Left lung (tissue), 14 donors: ENCODE measurements at places on chromosomes 11 and 22.

GRCh38 chr11:116535120-116535519, 237.7 kb downstream of the BUD13 start:
- H3K4me1 ChIP-seq: no peaks in the 10 kb centered on the region
- H3K4me3 ChIP-seq: no peak overlapping the region
- H3K27ac ChIP-seq: no peak overlapping the region
- no peaks in the 10 kb centered on the region for H3K36me3 ChIP-seq
- DNase-seq: no peak

DNA sequence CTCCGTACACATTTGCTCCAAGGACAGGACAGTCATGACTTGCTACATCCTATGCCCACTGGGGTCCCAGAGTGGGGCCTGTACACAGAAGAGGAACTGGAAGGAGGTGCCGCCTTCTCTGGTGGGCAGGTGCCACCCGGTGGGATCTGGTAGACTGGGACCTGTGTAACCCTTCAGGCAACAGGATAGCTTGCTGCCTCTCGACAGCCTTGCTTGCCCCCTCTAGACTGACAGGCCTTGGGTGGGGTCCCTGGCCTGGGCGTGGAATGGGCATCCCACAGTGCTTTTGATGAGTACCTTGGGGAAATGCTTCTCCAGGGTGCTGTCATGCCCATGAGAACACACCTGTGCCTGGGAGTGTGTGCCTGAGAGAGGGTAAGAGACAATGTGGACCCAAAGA, 15.8 kb downstream of the SHANK3 start:
- H3K4me3 ChIP-seq: no peak overlapping the region
- no peaks in the 10 kb centered on the region for H3K36me3 ChIP-seq
- H3K27me3 ChIP-seq: no peaks in the 10 kb centered on the region
- H3K4me1 ChIP-seq: no peaks in the 10 kb centered on the region
- H3K27ac ChIP-seq: no peak overlapping the region

DNA sequence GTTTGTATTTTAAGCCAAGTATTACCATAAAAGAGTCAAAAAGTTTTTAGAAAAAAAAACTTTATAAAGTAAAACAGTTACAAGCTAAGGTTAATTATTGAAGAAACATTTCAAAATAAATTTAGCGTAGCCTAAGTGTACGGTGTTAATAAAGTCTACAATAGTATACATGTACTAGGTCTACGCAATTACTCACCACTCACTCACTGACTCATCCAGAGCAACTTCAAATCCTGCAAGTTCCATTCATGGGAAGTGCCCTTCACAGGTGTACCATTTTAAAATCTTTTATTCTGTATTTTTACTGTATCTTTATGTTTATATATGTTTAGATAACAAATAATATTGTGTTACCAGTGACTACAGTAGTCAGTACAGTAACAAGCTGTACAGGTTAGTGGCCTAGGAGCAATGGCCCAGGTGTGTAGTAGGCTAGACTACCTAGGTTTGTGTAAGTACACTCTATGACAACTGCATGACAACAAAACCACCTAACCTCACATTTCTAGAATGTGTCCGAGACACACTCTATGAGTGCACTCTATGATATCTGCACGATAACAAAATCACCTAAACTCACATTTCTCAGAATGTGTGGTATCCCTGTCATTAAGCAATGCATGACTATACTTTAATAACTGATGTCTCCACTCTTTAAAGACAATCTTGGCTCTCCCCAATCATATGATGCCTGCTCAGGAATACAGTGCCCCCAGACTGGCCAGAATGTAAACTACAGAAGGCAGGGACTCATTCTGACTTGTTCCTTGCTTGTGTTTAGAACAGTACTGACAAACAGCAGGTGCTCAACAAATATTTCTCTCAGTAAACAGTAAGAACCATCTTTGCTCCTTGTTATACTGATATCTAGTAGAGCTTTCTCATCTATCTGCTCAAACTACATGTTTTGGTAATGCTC, 21.2 kb downstream of the KMT5B start:
- no peak overlapping the region for H3K4me3 ChIP-seq
- no peaks in the 10 kb centered on the region for H3K36me3 ChIP-seq
- DNase-seq: no peak
- no peaks in the 10 kb centered on the region for H3K27me3 ChIP-seq
- peaks cover 20% of the 10 kb centered on the region for H3K4me1 ChIP-seq
- H3K27ac ChIP-seq: no peak overlapping the region

GRCh38 chr11:111417011-111417765, 38.1 kb upstream of the POU2AF1 start:
- H3K27ac ChIP-seq: no peak overlapping the region
- no peak for DNase-seq
- no peak overlapping the region for H3K4me3 ChIP-seq

GRCh38 chr11:69665669-69666068, 9.5 kb downstream of the LTO1 start:
- peaks cover 3% of the 10 kb centered on the region for H3K4me1 ChIP-seq
- peaks cover 63% of the 10 kb centered on the region for H3K36me3 ChIP-seq
- no peak for DNase-seq
- H3K27ac ChIP-seq: no peak overlapping the region
- no peak overlapping the region for H3K4me3 ChIP-seq

GRCh38 chr11:29507376-29507775, 509.5 kb downstream of the KCNA4 start:
- H3K27me3 ChIP-seq: no peaks in the 10 kb centered on the region
- no peak for DNase-seq
- no peak overlapping the region for H3K27ac ChIP-seq
- H3K4me3 ChIP-seq: no peak overlapping the region
- no peaks in the 10 kb centered on the region for H3K4me1 ChIP-seq

DNA sequence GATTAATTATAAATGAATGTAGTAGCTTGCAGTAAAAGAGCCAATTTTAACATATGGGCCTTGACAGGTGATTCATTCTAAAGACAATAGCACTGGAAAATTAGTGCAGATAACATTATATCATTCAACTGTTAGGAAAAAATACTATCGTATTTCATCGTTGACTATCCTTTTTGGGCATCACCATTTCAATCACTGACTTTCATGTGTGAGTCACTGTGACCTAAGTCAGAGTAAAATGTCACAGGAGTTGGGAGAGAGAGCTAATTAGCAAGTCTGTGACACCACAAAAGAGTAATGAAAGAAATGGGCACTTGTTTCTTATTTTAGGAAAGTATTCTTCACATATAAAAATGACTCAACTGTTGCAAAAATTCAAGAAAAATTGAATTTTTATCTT, 253.8 kb upstream of the CNTN5 start:
- no peaks in the 10 kb centered on the region for H3K36me3 ChIP-seq
- no peak overlapping the region for H3K27ac ChIP-seq
- DNase-seq: no peak
- no peaks in the 10 kb centered on the region for H3K4me1 ChIP-seq
- H3K4me3 ChIP-seq: no peak overlapping the region

- H3K4me1 ChIP-seq: no peaks in the 10 kb centered on the region
- H3K36me3 ChIP-seq: peaks cover 64% of the 10 kb centered on the region
- no peak overlapping the region for H3K4me3 ChIP-seq
- DNase-seq: no peak
Observed at GRCh38 chr11:128458321-128458720, 129.0 kb downstream of the ETS1 start.

DNA sequence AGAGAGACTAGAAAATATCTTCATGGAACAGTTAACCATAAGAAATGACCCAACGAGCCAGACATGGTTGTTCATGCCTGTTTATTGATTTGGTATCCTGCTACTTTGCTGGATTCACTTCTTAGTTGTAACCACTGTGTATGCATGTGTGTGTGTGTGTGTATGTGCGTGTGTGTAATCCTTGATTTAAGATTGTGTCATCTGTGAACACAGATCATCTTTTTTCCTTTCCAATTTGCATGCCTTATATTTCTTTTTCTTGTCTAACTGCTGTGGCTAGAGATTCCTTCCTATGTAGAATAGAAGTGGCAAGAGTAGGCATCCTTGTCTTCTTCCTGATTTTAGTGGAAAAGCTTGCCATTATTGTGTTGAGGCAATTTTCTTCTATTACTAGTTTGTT, 16.4 kb upstream of the CLTCL1 start:
- no peaks in the 10 kb centered on the region for H3K36me3 ChIP-seq
- DNase-seq: no peak

DNA sequence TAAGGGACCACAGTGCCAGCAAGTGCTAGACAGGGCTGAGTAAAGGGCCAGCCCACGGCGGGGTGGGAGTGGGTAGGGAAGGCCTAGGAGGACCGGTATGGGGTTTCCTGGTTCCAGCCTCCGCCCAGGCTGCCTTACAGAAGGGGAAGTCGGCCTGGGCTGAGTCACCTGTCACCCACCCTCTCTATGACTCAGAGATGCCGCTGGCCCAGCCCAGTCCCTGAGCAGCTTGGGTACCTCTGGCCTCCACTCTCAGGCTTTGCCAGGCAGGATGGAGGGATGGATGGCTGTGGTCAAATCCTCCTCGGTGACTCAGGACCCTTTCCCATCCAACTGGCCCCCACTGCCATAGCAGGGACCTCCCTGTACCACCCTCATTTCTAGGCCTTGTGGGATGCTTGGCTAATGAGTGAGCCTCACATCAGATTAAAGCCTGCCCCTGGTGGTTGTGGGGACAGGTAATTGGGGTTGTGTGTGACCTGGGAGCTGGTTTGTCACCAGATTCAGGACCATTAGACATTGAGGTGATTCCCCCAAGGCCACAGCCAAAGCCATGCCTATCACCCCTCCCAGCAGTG, 13.9 kb downstream of the SLC35E4 start:
- H3K4me1 ChIP-seq: peaks cover 3% of the 10 kb centered on the region
- H3K27me3 ChIP-seq: no peaks in the 10 kb centered on the region
- H3K27ac ChIP-seq: no peak overlapping the region
- DNase-seq: no peak

- H3K4me3 ChIP-seq: no peak overlapping the region
- no peak overlapping the region for H3K27ac ChIP-seq
- H3K36me3 ChIP-seq: no peaks in the 10 kb centered on the region
- H3K27me3 ChIP-seq: no peaks in the 10 kb centered on the region
- no peaks in the 10 kb centered on the region for H3K4me1 ChIP-seq
Observed at GRCh38 chr11:23278121-23278520, 417.8 kb upstream of the CCDC179 start.

DNA sequence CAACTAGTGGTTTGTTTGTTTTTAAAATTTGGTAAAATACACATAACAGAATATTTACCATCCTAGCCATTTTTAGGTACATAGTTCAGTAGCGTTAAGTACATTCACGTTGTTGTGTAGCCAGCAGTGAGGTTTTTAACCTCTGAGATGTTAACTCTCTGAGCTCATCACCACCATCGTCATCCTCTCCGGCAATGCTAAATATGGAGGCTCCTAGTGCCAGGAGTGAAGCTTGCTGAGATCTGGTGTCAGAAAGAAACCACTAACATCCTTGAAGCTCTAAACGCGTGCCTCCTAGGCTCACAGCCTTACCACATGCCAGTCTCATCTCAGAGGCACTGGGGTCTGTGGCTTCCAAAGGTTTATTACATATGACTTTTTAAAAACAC, 330.2 kb upstream of the B3GAT1 start:
- no peak overlapping the region for H3K4me3 ChIP-seq
- H3K27me3 ChIP-seq: peaks cover 4% of the 10 kb centered on the region
- no peaks in the 10 kb centered on the region for H3K4me1 ChIP-seq
- no peak overlapping the region for H3K27ac ChIP-seq
- DNase-seq: no peak

DNA sequence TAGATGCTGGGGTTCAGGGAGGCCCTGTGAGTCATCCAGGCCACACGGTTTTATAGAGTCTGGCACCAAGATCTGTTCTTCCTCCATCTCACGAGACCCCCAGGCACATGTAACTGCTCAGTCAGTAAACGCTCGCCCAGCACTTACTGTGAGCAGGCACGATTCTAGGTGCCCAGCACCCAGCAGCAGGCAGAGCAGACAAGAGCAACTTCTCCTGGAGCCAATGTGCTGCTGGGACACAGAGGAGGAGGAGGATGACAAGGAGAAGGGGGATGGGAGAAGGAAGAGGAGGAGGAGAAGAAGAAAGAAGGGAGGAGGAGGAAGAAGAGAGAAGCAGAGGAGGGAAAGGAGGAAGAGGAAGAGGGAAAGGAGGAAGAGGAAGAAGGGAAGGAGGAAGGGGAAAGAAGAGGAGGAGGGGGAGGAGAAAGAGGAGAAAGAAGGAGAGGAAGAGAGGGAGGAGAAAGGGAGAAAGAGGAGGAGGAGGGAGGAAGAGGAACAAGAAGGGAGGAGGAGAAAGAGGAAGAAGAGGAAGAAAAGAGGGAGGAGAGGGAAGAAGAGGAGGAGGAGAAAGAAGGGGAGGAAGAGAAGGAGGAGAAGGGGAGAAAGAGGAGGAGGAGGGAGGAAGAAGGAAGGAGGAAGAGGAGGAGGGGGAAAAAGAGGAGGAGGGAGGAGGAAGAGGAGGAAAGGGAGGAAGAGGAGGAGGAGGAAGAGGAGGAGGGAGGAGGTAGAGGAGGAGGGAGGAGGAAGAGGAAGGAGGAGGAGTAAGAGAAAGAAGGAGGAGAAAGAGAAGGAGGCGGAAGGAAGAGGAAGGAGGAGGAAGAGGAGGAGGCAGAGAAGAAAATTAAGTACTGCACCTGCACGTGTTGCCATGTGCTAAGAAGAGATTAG, 77.6 kb upstream of the RTL6 start:
- no peak overlapping the region for H3K4me3 ChIP-seq
- no peaks in the 10 kb centered on the region for H3K4me1 ChIP-seq
- no peak overlapping the region for H3K27ac ChIP-seq

DNA sequence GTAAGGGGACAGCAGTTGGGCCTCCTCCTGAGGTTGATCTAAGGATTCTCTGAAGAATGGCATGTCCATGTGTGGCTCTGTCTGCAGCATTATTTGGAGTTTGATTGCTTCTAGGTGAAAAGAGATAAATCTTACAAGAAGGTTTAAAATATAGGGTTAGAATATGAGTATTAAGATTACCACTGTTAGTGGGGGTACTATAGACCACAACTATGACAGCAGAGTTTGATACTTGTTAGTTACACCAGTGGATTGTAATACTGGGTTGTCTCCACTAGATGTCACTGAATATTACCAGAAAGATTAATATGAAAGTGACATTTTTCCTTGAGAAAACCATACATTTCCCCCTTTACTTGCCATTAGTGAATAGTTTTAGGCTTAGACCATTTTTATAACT, 47.9 kb downstream of the ZNF280B start:
- no peak overlapping the region for H3K4me3 ChIP-seq
- DNase-seq: no peak
- no peaks in the 10 kb centered on the region for H3K36me3 ChIP-seq
- H3K27ac ChIP-seq: no peak overlapping the region
